CD14-positive monocyte (primary cell): ENCODE measurements at places on chromosomes 5 and 9.

DNA sequence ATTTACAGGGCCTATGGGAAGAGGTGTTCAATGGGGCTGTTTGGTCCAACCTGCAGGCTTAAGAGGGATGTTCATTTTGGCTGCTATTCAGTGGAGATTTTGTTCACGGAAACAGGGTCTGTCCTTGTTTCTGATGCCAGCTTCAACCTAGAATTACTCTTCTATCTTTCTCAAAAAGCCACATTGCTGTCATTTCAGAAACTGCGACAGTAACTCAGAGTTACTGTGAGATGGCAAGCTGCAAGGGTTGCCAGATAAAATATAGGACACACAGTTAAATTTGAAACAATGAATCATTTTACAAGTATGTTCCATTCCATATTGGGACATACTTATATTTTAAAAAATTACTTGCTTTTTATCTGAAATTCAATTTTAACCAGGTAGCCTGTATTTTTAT is 128.0 kb downstream of the NPR3 start:
- no peak for DNase-seq

DNA sequence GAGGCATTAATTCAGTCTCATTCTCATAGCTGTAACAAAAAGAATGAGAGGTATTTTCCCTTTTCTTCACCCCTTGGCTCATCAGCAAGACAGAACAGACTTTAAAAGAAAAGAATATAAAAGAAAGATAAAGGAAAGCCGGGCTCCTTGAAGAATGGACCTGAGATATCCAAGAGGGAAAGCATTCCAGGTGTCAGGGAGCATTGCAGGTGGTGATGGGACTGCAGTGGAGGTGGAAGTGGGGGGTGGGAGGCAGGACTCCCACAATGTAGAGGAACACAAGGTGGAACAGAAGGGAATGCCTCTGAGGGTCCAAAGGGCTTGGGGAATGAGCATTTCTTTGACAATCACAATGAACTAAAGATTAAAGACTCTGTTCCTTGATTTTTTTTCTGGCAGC is 10.7 kb upstream of the PUM3 start:
- DNase-seq = no peak

- DNase-seq = no peak
These were observed 266.0 kb upstream of the ZNF462 start for GRCh38 chr9:106596984-106597383.

GRCh38 chr5:126947146-126948010 is 83.0 kb downstream of the MARCHF3 start:
- DNase-seq = no peak

DNA sequence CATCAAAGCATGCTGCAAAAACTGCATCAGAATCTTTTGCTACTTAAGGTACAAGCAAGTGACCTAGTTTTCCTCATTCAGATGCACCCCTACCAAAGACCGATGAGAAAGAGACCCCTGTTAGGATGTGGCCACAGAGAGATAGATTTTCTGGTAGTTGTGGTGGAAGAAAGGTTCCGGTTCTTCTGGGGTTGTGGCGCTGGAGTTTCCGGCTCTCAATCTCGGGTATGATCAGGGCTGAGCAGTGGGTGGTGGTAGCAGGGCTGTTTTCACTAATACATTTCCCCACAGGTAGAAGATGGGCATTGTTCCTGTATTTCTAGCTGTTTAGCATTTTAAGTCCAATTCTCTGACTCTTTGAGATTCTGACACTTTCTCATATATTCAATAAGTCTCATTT is 58.4 kb downstream of the PCSK1 start:
- DNase-seq = no peak
